DND-41 (cell line): ENCODE measurements at places on chromosomes 11 and 22.

DNA sequence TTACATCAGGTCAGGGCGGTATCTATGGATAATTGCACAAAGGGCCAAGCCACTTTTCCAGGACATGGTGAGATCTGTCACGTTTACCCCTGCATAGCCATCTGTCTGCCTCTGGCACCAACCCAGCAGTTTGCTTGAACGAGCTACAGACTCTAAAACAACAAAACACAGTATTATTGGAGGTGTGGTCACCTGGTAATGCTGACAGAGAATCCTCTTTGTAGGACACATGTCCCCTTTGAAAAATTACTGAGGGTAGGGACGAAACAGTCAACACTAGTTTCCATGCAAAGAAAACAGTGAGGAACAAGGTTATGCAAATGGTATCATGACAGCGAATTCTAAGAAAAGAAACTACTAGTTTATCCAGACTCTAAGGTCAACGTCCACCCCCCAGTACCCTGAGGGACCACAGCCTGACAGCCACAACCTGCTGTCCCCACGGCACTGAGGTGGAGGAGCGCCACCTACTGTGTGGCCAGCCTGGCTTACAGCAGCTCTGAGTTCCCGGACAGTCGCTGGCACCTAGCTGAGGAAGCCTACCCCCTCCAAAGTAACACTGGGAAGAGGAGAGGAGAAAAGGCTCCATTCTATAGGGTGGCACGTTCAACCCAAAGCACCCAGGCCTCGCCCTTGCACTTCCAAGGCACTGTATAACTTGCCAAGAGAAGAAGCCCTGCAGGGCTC lies 117.4 kb upstream of the BID start:
- DNase-seq, result no peak

GRCh38 chr11:73547706-73548595 lies 50.0 kb downstream of the FAM168A start:
- DNase-seq, result no peak

DNA sequence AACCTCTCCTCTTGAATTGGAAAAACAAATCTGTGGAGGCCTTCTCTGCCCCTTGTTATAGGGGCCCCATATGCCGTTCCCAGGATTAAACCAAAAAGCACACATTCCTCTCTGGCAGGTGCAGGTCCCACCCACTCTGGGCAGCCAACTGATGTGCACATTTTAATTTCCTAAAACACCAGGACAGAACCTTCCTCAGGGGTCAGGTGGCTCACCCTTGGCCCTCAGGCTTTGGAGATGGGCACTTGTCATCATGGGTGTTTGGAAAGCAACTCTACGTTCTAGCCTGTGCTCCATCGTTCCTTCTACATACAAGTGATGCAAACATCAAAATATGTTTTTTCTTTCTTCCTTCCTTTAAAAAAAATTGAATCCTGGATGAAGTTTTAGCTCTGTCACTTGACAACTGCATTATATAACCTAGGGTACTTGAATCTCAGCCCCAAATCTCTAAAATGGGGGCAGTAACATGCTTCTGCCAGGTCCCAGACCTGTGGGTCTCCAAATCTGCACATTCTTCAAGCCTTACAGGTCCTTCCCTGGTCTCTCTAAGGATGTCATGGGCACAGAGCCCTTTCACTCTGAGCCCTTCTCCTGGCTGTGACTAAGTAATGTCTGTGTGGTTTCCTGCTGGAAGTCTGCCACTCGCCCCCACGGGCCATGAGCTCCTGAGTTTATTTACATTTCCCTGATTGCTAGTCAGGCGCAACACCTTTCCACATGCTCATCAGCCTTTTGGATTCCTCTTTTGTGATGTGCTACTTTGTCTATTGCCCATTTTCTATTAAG lies 43.8 kb downstream of the KCNQ1OT1 start:
- no peak for DNase-seq

- DNase-seq, result no peak
Measured at GRCh38 chr11:126830216-126830806, 170.3 kb downstream of the KIRREL3 start.

DNA sequence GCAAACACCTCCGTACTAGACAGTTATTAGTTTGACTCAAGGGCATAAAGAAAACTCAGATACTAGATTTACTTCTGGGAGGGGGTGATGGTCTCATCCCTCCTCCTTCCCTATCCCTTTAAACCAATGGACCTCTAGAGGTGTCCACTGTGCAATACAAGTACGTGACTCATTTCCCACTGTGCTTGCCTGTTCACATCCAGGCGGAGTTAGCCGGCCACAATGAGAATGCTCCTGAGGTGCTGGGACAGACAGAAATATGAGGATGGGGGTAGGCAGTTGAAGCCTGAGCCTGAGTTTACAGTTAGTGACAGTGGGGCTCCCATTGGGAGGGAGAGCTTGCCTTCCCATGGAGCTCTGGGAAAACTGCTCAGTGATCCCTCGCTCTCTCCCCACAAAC lies 8.4 kb upstream of the PMM1 start:
- no peak for DNase-seq

- no peak for DNase-seq
Measured at GRCh38 chr11:2077061-2077802, 62.0 kb downstream of the IGF2 start.

- no peak for DNase-seq
Measured at GRCh38 chr11:36398231-36398953, 102.3 kb downstream of the PRR5L start.
